Activated T-cell treated with anti-CD3 and anti-CD28 coated beads for 4 hours (primary cell): ENCODE measurements at places on chromosomes 2 and 18.

- DNase-seq = no peak
These were observed 65.1 kb upstream of the TMEM17 start for GRCh38 chr2:62570861-62571698.

DNA sequence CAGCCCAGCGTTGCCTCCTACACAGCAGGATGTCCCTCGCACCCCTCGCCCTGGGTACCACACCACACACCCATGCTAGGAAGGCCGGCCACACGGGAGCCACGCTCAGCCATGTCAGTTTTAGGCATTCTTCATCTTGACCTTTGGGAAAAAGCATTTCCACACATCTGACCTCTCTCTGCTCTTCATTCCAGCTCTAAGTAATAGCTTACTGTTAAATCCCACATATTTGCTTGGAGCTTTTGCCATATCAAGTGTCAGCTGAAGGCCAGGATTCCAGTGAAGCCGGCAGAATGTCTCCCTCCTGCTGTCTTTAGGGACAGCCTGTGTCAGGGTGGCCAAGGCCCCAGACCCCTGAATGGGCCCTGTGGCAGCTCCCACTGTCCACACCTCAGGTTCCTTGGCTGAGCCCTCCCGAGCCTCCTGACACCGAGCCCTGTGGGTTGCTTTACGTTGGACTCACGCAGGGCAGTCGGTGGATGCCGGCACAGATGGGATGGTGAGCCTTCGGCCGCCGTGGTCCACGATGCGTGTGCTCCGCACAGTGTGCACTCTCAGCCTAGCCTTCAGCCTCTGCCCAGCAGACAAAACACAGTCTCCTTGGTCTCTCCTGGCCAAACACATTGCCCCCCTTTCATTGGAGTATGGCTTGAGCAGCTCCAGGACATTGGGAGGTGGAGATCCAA lies 202.0 kb downstream of the SEPTIN10 start:
- no peak for DNase-seq

DNA sequence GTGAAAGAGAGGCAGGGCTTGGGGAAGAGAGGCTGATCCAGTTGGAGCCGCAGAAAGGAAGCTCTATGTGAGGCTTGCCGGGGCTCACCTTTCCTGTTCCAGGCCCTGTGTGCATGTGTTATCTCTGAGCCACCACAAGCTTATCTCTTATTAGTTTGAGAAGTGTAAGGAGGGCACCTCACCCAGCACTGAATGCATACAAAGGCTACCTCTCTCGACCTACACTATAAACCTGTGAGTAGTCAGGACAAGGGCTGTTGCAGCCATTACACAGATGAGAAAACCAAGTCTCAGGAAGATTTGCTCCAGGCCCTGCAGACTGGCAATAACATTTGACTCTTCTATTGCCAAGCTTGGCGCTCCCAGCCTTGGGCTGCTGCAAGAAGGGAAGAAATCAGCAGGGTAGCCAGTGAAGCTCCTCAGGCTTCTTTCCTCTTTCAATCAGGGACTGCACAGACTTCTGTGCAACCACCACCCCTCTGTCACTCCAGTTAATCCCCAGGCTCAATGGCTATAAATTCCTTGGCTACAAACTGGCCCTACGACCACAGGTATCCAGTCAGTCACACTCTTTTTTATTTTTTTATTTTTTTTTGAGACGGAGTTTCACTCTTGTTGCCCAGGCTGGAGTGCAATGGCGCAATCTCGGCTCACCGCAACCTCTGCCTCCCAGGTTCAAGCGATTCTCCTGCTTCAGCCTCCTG lies 73.8 kb downstream of the CLHC1 start:
- no peak for DNase-seq

- DNase-seq = no peak
These were observed 20.6 kb downstream of the ITGA6 start for GRCh38 chr2:172447811-172448493.

- no peak for DNase-seq
These were observed 217.8 kb downstream of the ANAPC1 start for GRCh38 chr2:111666160-111666559.

GRCh38 chr18:2920546-2921343 lies 73.9 kb downstream of the EMILIN2 start:
- DNase-seq = no peak

DNA sequence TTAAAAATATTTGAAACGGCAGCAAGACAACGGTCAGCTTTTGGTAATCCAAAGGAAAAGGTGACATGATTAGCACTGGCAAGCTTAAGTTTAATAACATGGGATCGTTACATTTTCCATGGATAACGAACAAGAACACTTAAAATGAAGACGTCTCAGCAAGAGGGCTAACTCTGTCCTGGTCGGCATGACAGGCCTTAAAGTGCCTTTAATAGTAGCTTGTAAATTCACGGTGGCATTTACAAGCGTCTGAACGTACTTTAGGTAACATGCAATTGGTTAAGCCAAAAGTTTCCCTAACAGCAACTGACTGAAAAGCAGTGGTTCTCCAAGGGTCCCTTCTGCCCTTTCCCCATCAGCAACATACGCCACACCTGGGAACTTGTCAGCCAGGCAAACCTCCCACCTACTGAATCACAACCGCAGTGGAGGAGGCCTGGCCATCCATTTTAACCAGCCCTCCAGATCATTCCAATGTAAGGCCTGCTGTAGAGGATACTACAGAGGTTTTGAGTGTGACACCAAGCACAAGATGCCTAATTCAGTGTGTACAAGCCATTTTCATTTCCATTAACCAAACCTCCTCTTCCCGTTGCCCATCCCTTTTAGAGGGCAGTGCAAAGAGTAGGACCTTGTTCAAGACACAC lies 4.4 kb downstream of the TGFA start:
- no peak for DNase-seq

- no peak for DNase-seq
These were observed 113.5 kb upstream of the NDUFV2 start for GRCh38 chr18:8989017-8989416.

DNA sequence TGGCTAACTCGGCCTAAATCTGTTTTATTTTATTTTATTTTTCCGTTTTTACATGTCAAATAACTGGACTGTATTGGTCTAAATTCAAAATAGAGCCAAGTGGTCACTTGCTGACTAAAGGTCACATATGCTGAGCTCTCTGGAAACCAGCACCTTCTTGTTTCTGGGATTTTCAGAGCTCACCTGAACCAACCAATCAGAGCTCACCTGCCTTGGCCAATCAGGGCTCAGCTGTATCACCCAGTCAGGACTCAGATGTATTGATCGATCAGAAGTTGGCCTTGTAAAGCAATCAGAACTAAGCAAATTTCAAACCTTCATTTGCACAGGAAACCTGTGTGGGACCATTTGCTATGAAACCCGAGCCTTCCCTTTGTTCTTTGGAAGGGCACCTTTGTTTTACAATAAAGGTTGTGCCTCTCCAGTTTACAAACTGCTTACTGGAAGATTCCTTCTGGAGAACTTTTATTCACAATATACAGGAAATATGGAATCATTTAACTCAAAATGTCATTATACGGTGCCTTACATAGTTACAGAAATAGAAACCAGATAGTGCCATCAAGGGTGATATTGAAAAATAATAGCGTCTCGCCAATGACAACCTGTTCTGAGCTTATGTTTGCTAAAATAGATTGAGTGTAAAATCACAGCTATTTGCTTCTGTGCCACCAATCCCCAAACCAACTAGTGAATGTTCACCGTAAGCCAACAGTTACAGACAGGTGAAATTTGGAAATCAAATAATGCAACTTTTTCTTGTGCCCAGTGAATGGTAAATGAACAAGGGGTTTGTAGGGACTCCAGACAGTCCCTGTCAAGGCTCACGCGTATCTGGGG lies 17.3 kb upstream of the PSD4 start:
- no peak for DNase-seq

GRCh38 chr18:79516441-79516931 lies 120.8 kb downstream of the NFATC1 start:
- DNase-seq = no peak

DNA sequence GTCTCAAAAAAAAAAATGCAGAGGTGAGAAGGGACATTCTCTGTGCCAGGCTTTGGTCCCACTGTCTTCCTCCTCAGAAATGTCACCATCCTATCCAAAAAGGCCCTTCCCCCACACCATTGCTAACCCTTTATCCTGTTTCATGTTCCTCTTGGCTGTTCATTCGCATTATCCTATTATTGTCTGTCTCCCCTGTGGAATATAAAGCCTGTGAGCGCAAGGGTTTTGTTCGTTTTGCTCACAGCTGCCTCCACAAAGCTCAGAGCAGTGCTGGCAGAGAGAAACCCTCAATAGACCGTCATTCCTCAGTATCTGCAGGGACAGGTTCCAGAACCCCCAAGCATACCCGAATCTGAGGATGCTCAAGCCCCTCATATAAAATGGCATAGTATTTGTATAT lies 91.8 kb downstream of the LOXHD1 start:
- DNase-seq = no peak

GRCh38 chr18:9516437-9517064 lies 41.2 kb downstream of the RALBP1 start:
- no peak for DNase-seq

GRCh38 chr2:64177315-64177714 lies 33.1 kb upstream of the PELI1 start:
- no peak for DNase-seq

DNA sequence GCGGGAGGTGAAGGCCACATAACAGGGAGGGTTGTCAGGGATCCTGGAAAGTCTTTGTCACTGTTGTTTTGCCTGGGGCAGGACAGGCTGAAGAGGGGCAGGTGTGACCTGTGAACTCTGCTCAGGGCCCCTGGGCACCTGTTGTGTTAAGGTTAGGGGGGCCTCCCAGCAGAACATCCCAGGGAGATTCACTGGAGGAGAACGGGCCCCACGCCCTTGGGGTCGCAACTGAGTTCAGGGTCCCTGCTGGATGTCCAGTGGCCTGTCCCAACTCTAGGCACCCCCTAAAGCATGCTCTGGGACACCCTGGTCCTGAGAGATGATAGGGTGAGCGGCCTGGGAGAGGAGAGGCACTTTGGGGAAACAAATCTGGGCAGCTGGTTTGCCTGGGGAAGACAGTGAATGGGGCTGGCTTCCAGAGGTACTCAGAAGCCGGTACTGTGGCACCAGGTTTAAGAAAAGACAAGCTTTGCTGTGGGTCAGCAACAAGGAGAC lies 22.9 kb downstream of the GPR35 start:
- no peak for DNase-seq

DNA sequence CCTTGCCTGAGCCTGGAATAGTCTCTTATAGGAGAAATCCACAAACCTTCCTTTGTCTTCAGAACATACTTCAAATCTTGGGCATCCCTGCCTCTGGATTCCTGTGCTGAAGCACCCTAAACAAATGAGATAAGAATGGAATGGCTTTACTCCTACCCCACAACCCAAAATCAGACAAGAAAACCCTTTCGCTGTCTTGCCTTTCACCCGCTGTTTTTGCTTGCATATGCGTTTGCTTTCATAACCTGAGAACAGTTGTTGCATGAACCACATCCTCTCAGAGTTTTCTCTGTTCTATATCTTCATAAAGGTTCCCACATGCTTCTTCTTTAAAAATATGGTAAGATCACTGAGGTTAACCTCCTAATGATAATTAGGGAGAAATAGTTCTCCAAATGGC lies 132.1 kb upstream of the MAP3K20 start:
- no peak for DNase-seq

- no peak for DNase-seq
These were observed 53.5 kb downstream of the DARS1 start for GRCh38 chr2:135931776-135932443.

GRCh38 chr18:45728336-45729010 lies 4.5 kb downstream of the SLC14A1 start:
- DNase-seq = no peak

- no peak for DNase-seq
These were observed 97.6 kb downstream of the CTIF start for GRCh38 chr18:48636436-48636835.

DNA sequence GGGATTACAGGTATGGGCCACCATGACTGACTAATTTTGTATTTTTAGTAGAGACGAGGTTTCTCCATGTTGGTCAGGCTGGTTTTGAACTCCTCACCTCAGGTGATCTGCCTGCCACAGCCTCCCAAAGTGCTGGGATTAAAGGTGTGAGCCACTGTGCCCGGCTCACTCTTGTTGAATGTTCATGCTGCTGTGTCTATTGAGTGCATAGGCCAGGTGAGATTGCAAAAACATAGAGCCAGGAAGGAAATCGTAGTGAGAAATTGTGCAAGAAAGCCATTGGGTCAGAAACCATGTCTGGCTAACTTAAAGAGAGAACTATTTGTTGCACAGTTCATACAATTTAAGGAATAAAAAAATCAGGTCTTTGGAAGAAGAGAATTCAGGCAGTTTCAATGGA lies 45.5 kb upstream of the FZD5 start:
- no peak for DNase-seq

GRCh38 chr2:216285701-216286100 lies 86.6 kb downstream of the MARCHF4 start:
- DNase-seq = no peak

- no peak for DNase-seq
These were observed 48.4 kb downstream of the LRP1B start for GRCh38 chr2:142082368-142082767.

- no peak for DNase-seq
These were observed 120.3 kb upstream of the ACAA2 start for GRCh38 chr18:49933530-49934128.

DNA sequence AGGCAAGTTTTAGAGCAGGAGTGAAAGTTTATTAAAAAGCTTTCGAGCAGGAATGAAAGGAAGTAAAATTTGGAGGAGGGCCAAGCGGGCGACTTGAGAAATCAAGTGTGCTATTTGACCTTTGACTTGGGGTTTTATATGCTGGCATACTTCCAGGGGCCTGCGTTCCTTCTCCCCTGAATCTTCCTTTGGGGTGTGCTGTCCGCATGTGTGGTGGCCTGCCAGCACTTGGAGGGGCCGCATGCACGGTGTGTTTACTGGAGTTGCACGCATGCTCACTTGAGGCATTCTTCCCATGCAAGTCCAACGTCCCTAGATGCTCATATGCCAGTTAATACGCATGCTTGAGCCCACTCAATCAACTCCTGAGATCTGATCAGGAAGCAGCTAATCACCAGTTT lies 78.3 kb upstream of the MAP4K4 start:
- DNase-seq = no peak

- no peak for DNase-seq
These were observed 46.2 kb downstream of the DPYSL5 start for GRCh38 chr2:26894136-26894535.

DNA sequence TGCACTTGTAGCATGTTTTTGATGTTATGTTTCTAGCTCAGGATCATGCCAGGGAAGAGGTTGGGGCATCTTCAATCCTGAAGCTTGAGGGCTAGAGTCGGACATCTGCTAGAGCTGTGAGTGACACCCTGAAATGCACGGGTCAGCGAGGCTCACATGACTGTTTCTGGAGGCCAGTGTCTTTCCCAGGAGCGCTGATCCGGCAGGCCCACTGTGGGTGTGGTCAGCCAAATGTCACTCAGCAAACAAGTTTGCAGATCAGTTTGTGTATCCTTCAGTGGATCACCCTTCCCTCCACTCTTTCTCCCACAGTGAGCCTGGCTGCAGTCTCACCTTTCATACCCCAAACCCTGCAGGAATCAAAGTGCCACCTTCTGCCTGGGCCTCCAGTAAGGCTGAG lies 23.0 kb upstream of the ARHGEF4 start:
- no peak for DNase-seq

DNA sequence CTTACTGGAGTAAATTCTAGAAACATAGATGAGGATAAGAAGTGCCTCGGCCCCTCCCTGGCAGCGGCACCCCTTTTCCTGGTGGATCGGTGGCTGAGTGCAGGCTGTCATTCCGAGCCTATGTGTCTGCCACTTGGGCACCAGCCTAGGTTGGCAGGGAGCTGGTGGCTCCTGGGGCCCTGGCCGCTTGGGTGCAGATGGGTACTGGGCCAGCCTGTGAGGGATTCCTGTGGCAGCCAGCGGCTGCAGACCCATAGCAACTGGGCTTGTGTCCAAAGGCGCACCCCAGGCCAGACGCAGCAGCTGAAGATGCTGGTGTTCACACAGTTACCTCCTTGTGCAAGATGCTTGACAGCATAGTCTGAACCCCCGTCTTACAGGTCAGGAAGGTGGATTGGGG lies 2.8 kb downstream of the SNORC start:
- no peak for DNase-seq
